Activated CD4-positive, alpha-beta T cell treated with anti-CD3 and anti-CD28 coated beads for 1 hour (primary cell): ENCODE measurements at places on chromosomes 13 and 19.

DNA sequence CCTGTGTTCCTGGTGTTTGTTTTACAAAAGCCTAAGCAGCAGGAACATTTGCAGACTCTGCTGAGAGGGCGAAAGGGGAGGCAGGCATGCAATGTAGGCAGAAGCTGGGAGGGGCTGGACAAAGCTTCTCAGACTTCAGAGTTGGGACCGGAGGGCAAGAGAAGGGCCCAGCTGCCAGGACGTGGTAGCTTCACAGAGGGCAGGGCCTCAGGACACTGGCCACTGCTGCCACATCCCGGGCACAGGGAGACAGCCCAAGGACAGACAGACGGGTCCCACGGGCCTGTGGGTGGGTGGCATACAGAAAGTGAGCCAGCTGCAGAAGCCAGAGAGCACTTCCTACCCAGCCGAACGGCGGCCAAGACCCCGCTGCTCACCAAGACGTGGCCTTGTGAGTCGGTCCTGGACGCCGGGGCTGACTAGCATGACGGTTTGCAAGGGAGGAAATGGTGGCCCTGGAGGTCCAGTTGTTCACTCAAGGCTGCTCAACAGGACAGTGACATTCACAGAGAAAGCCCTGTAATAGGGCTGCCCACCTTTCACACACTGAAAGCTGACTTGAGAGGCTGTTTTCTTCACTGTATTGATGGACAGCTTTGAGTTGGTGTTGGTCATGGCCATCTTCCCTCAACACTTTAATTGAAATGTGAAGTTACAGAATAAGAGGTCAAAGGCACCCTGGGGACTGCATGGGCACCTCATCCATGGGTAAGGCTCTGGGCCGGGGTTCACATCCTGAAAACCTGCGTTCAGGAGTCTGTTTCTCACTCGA, 23.7 kb upstream of the TFDP1 start:
- DNase-seq: no peak

DNA sequence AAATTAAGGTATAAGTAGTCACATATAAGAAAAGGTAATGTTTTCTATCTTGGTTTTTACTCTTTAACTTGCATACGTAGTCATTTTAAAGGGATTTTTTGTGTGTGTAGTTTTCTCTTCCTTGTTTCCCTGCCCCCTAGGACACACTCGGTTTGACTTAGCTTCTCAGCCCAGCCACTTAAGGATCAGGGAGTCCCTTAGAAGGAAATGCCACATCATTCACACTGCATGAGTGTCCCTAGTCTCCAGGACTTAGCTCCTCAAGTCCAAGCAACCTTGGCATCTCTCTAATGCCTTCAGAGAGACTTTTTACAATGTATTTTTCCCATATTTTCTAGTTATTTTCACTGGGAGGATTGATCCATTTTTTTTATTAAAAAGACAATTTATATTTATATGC, 1407.7 kb downstream of the EFNB2 start:
- no peak for DNase-seq

GRCh38 chr19:6402837-6403608, 10.1 kb upstream of the GTF2F1 start:
- DNase-seq: no peak

GRCh38 chr19:51034704-51035103, at the start of gene KLK12:
Gene KLK12 (minus strand): TSS chr19:51035002. CDS start chr19:51034621, 381 bp downstream.
- DNase-seq: no peak

DNA sequence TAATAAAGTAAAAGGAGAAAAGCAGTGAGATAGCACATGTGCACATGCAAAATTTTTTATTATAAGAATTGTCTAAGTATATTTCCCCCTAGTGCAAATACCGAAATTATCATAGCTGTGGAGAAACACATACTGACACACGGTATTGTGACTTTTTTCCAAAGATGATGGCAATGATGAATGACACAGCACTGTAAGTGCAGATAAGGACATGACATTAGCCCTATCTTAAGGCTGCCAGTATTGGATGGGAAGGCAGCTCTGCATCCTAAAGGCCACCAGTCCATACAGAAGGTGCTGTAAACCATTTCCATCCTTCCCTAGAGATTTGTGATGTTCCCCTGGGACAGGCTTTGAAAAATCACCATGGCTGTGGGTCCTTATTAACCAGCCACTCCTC, 11.5 kb upstream of the MICU2 start:
- no peak for DNase-seq

GRCh38 chr13:112725346-112726015, 35.6 kb downstream of the ATP11A start:
- DNase-seq: no peak

DNA sequence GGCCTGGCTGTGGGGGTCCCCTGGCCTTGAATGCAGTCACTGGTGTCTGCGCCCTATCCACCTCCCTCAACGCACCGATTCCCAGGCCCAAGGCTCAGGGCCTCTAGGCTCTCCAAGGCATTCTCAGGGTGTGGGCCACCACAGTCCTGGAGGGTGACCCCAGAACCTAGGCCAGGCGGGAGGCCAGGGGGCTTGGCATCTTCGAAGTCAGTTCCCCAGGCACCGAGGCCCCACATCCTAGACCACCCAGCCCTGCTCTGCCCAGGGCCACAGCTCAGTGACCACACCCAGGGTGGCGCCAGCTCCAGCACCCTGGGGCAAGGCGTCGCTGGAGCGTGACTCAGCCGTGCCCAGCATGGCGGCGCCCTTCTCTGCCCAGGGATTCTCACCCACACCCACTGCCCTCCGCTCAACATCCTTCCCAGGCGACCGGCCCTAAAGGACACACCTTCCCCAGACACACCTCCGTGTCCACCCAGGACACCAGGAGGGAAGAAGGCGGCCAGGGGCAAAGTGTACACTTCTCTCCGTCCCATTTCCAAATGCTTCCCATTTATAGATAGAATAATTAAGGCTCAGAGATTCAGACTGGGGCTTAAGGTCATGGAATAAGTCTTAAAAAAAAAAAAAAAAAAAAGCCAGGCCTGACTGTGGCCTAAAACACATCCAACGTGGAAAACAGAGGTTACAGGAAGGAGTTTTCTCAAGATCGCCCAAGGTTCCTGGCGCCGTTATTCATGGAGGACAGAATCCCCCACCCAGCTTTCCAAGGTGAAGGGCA, 36.4 kb upstream of the NANOS3 start:
- DNase-seq: no peak

GRCh38 chr19:56567274-56568120, at the start of gene ZNF470:
Gene ZNF470 (plus strand): TSS chr19:56567468. CDS start chr19:56570312, 2,844 bp downstream.
- DNase-seq: peak; percentile 80

DNA sequence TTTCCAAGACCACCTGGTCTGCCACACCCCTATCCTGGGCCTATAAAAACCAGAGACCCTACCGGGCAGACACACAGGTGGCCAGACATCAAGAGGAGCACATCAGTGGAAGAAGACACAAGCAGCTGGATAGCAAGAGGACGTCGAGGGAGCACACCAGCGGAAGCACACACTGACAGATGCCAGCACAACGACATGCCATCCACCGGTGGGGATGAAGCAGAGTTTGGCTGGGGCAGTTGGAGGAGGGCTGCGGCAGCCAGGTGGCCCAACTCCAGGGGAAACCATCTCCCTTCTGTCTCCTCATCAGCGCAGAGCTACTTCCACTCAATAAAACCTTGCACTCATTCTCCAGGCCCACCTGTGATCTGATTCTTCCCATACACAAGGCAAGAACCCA, 200.6 kb downstream of the PCDH17 start:
- no peak for DNase-seq

GRCh38 chr13:109175666-109176065, 546.3 kb downstream of the MYO16 start:
- DNase-seq: no peak
